ENCODE measurements at places on chromosomes 13 and 19. TPM values are rescaled to one million over a fixed set of nuclear protein-coding genes. Genes with fewer than 3 reads are reported as not detected.

The CATSPERD gene
- total RNA-seq, result 6.4 TPM

The ANKRD24 gene
- 1.9 TPM for total RNA-seq

The HPN gene
- 28.1 TPM for total RNA-seq

The SHISA2 gene
- total RNA-seq, result 19.0 TPM

The PSG1 gene
- not detected for total RNA-seq

The LILRA1 gene
- 7.6 TPM for total RNA-seq

The SH2D3A gene
- total RNA-seq, result 21.2 TPM

The CBARP gene
- total RNA-seq, result 0.41 TPM

The PLPP2 gene
- 11.7 TPM for total RNA-seq

The LYL1 gene
- 27.2 TPM for total RNA-seq

The OR7A5 gene
- not detected for total RNA-seq

The ADAMTS10 gene
- 22.4 TPM for total RNA-seq

The COMP gene
- total RNA-seq, result 2.3 TPM

The TEX101 gene
- not detected for total RNA-seq

The KRTDAP gene
- total RNA-seq, result 0.89 TPM

The IFNL1 gene
- not detected for total RNA-seq

The PRODH2 gene
- total RNA-seq, result not detected

The S1PR4 gene
- total RNA-seq, result 35.7 TPM

The ANO8 gene
- 16.6 TPM for total RNA-seq

The SLITRK5 gene
- total RNA-seq, result 0.24 TPM

The CFAP97D2 gene
- total RNA-seq, result 1.8 TPM

The DEDD2 gene
- total RNA-seq, result 35.6 TPM

The LILRB3 gene
- 85.6 TPM for total RNA-seq

The ZNF524 gene
- 33.4 TPM for total RNA-seq

The CYP4F2 gene
- not detected for total RNA-seq

The NTN5 gene
- 0.24 TPM for total RNA-seq

The NLRP9 gene
- total RNA-seq, result not detected

The ZNF382 gene
- 5.2 TPM for total RNA-seq

The PRTN3 gene
- not detected for total RNA-seq

The PNMA8B gene
- 1.5 TPM for total RNA-seq

The SMARCA4 gene
- total RNA-seq, result 85.0 TPM

The SPACA4 gene
- total RNA-seq, result not detected

The ZNF763 gene
- total RNA-seq, result 5.2 TPM

The TEX26 gene
- total RNA-seq, result 0.27 TPM

The CXCL17 gene
- 159 TPM for total RNA-seq

The ZNF729 gene
- total RNA-seq, result not detected
